Stimulated activated CD4-positive, alpha-beta T cell treated with anti-CD3 and anti-CD28 coated beads, Interleukin-1b, Interleukin-23, amount 100 ng/mL, for 1 hour (primary cell): ENCODE measurements at places on chromosomes 7 and 10.

- DNase-seq = no peak
Measured at GRCh38 chr10:62092301-62093030, 176.2 kb downstream of the RTKN2 start.

- DNase-seq = no peak
Measured at GRCh38 chr7:104074529-104074928, 85.1 kb upstream of the RELN start.

- DNase-seq = no peak
Measured at GRCh38 chr7:30567081-30567480, 27.6 kb upstream of the GARS1 start.

GRCh38 chr10:80516506-80517075 lies 21.1 kb upstream of the SH2D4B start:
- no peak for DNase-seq

GRCh38 chr10:12510501-12510941 lies 161.2 kb downstream of the CAMK1D start:
- no peak for DNase-seq

DNA sequence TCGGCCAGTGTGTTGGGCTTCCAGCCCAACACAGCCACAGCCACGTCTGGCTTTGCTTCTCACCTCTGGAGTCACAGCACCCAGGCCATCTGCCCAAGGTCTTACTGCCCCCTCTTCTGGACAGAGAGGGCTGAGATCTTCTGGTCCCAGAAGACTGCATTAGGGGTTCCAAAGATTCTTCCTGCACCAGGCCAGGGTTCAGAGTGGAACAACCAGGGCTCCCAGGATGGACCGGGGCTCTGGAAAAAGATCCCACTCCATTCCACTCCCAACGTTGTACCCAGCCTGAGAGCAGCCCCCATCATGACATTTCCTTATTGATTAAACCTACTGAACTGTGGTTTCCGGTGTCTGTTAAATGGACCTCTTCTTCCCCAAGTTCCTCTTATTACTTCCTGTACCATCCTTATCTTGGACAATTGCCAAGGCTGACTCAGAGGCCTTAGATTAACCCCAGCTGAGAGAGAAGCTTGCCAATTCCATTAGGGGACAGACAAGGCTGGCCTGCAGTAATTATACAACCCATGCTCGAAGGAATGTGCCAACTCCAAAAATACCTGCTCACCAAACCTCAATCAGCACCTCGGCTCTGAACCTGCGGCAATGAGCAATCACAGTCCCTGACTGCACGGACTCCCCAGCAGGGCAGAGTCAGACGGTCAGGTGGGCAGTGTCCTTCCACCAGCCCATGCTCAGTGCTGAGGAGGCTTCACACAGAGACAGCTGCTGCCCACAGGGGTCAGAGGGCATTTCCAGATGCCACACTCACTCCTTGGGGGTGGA lies 47.9 kb upstream of the NPFFR1 start:
- no peak for DNase-seq

DNA sequence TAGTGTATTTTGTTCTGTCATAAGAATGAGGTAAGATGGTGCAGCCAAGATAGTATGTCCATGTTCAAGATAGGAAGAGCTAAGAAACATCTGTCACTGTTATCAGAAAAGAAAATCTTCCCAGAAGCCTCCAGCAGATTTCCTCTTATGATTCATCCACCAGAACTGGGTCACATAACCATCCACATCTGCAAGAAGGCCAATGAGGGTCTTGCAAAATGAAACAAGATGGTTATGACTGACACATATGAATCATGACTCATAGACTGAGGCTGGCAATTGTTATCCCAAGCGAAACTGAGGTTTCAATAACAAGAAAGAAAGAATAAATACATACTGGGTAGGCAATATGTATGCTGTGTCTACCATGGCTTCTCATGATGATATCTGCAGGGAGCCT lies 30.3 kb downstream of the CCNJ start:
- no peak for DNase-seq

GRCh38 chr7:130458257-130458656 lies 17.4 kb upstream of the CEP41 start:
- DNase-seq = no peak

GRCh38 chr10:113038183-113038582 lies 88.1 kb downstream of the TCF7L2 start:
- DNase-seq = no peak

GRCh38 chr10:126504063-126504760 lies 115.9 kb upstream of the ADAM12 start:
- no peak for DNase-seq

- DNase-seq = no peak
Measured at GRCh38 chr7:155381852-155382801, 75.8 kb upstream of the EN2 start.

- DNase-seq = no peak
Measured at GRCh38 chr7:23356726-23357125, 57.6 kb downstream of the MALSU1 start.

GRCh38 chr10:27536437-27536836 lies 32.3 kb downstream of the RAB18 start:
- DNase-seq = no peak

- no peak for DNase-seq
Measured at GRCh38 chr10:107059068-107059804, 105.3 kb downstream of the SORCS1 start.

DNA sequence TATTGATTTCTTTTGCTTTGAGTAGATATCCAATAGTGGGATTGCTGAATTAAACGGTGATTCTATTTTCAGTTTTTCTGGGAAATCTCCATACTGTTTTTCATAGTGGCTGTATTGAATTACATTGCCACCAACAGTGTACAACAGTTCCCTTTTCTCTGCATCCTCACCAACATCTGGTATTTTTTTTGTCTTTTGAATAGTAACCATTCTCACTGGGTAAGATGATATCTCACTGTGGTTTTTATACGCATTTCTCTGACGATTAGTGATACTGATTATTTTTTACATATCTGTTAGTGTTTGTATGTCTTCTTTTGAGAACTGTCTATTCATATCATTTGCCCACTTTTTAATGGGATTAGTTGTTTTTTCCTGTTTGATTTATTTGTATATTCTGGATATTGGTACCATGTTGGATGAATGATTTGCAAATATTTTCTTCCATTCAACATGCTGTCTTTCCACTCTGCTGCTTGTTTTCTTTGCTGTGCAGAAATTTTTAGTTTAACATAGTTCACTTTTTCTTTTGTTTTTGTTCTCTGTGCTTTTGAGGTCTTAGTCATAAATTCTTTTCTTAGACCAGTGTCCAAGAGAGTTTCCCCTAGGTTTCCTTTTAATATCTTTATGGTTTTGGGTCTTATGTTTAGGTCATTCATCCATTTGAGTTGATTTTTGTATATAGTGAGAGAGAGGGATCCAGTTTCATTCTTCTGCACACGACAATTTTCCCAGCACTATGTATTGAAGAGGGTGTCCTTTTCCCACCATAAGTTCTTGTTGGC lies 584.7 kb downstream of the PHTF2 start:
- no peak for DNase-seq

- DNase-seq = no peak
Measured at GRCh38 chr10:19847321-19847720, 31.1 kb downstream of the PLXDC2 start.

- no peak for DNase-seq
Measured at GRCh38 chr7:101690061-101690460, 61.0 kb upstream of the MYL10 start.

GRCh38 chr7:93198472-93198871 lies 27.8 kb downstream of the HEPACAM2 start:
- DNase-seq = no peak

DNA sequence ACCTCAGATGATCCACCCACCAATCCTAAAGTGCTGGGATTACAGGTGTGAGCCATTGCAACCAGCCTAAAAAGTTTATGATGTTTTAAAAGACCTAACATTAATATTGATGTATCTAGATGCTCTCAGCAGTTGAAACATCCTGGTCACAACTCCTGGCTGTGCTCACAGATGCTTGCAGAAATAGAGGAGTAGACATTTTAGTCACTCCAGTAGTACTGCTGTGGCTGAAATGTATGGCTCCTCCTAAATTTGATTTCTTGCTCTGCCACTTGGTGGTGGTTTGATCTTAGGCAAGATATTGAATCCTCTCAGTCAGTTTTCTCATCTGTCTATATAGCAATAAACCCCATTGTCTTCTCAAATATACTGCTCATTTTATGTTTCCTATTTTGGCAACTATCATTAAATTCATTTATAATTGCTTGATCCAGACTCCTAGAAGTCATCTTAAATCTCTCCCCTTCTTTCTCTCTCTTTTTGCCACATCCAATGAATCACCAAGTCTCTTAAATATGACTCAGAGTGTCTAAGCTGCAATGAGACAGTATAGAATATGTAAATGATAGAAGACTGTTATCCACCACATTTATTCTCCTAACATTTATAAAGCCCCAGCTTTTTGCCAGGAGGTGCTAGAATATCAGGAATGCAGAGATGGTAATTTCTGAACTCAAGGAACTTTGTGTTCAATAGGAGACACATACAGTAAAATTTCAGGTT lies 78.1 kb upstream of the NRBF2 start:
- no peak for DNase-seq

DNA sequence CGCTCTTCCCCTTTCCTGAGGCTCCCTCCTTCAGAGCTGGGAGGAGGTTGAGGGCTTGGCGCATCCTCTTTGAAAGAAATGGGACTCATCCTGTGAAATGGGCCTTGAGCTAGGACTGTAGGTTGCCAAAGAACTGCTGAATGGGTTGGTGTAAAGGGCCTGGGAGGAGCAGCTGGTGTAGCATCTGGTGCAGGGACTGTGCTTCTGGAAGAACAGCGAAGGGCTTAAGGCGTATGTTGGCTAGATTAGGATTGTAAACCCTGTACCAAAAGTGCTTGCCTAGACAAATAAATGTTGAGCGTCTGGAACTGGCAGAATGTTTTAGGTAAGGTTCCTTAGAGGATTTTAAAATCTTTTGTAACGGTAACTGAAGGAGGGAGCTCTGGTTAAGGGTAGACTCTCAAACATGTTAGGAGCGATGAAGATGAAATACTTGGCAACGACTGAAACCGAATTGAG lies 563 bp downstream of the STAM start:
- no peak for DNase-seq

DNA sequence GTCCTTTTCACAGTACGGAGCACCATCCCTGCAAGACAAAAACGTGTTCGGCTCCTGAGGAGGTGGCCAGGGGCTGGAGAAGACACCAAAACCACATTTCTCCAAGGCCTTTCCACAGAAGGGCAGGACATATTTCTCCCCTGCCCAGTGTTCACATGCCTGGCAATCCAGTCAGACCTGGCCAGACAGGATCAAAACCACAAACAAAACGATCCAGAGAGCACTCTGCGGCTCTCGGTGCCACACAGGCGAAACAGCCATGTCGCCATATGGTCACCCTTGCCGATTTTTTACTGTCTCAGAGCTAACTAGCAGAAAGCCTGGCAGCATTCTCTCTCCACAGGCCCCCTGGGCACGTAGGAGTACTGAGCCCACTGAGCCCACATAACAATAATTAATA lies 113.0 kb downstream of the ABLIM1 start:
- DNase-seq = no peak

- DNase-seq = no peak
Measured at GRCh38 chr10:124918906-124919305, 23.0 kb upstream of the ZRANB1 start.

DNA sequence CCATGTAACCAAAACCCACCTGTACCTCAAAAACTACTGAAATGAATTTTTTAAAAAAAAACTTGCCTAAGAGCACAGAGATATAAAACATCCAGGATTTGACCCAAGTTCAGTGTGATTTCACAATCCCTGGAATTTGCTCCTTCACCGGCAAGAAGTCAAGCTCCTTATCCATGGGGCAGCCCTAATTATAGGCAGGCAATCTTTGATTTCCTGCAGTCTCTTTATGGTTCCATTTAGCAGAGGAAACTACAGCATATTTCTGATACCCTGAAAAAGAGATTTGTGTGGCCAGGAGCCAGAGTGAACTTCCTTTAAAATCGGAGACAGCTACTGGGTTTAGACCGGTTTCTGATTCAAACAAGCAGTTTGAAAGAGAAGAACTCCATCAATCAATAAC lies 154.1 kb downstream of the CALN1 start:
- no peak for DNase-seq

DNA sequence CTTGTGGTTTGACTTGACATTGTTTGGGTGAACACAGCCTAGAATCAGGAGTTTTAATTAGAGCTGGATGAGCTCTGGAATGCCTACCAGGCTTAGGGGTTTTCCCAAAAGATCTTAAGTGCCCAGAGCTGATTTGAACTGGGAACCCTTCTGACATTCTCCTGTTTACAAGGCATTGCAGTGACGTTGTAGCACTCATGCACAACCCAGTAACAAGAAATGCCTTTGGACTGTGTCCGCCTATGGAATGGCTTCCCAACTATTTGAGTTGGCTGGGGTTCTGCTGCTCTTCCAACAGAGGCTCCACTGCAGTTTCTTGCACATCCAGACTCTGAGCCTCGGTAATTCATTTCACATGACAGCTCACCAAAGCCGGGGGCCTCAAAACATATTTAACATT lies 76.7 kb upstream of the MKX start:
- DNase-seq = no peak

DNA sequence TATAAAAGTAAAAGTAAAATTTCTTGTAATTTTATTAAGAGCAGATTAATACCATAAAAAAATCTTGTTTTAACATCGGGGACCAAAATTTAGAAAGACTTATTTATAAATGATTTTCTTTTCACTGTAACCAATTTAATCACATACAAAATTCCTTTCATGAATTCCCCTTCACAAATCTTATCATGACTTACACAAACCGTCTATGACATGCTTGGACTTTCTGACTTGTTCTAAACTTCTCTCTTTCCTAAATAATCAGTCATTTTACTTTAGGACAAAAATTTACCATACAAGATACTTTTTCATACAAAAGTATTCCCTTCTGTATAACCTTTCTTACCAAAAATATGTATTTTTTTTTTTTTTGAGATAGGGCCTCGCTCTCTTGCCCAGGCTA lies 9.3 kb downstream of the CROT start:
- DNase-seq = no peak

DNA sequence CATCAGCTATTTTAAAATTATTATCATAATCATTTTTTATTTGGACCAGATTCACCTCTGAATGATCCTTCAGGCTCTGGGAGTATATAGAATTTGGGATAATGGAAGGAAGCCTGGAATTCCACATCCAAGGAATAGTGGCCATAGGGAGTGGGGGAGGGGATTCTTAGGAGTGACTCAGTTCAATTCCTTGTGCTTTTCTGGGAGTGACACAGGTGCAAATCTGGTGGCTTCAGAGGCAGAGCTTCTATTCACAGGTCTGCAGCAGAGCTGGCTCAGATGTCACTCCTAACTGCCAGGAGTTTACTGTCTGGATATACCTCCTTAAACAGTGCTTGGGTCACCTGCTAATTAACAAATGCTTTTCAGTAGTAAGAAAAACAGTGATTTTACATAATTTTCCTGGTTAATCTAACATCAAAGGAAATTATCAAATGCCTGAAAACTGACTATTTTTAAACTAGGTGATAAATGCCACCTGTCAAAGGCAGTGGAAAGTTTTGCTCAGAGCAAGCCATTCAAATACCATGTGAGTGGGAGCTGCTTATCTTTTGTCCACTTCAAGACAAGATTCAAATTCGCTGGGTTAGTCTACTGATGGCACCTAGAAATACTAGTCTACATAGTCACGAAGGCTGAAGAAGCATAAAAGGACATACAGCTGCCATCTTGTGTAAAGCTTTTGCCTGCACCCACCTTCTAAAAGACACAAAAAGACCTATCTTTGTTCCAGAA lies 106.7 kb upstream of the LAMB4 start:
- DNase-seq = no peak
